ENCODE measurements at places on chromosomes 7 and 10. TPM values are rescaled to one million over a fixed set of nuclear protein-coding genes. Genes with fewer than 3 reads are reported as not detected.
A peak's percentile ranks its signal among the peaks of the same experiment; 100 is the strongest.

GRCh38 chr10:45136256-45136655 lies 135.5 kb downstream of the ZNF22 start:
- no peak for DNase-seq

- DNase-seq, result no peak
Observed at GRCh38 chr7:155459700-155460461, 2.0 kb downstream of the EN2 start.

DNA sequence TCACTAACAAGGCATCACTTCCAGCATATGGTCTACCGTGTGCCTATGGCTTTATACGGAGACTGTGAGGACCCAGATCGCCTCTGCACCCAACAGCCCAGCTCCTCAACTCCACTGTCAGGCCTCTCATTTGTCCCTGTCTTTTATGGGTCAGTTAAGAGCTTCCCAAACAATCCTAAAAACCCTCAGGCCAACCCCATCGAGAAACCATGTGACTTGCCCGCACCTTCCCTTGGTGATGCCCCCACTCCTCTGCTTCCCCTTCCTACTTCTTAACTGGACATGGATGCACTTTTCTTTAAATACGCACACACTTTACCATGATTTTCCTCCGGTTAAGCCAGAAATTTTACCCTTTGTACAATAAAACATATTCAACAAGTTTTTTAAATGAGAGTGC lies 46.8 kb downstream of the BAIAP2L1 start:
- no peak for DNase-seq

DNA sequence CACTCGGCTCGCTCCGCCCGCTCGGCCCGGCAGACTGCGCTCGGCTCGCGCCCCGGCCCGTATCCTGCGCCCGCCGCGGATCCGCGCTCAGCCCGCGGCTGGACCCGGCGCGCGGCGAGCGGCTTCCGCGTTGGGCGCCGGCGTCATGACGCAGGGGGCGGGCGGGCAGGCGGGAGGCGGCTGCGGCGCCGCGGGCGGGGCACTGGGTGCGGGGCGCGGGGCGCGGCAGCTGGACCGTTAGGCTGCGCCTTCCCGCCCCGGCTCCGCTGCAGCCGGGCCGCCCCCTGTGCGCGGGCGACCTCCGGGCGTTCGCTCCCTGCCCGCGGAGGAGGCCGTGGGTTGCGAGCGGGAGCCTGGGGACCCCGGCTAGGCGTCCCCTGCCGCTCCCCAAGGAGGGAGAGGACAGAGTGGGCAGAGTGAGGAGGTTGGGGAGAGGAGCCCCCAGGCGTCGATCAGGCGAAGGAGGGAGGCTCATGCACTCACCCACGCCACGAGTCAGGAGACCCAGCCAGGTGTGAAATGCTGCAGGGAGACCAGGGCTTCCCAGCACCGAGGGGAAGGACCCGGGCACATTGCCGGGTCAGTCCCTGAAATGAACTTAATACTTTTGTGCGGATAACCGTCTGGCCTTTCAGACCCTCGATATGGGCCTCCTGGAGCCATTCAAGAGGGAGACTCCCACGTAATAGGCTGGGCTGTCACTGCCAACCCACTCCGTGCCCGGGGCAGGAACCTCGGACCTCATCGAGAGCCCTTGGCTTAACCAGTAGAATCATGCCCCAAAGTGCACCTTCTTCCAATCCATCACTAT lies at the start of gene PIP4K2A:
TSS of gene PIP4K2A (minus strand) at position 100 of the 811 bp plus-strand sequence. CDS start 252 bp downstream, outside the sequence.
- DNase-seq, result peak; percentile 82

GRCh38 chr10:88089498-88089897 lies 226.1 kb downstream of the PTEN start:
- no peak for DNase-seq

GRCh38 chr7:97818066-97818663 lies 54.0 kb downstream of the ASNS start:
- no peak for DNase-seq

DNA sequence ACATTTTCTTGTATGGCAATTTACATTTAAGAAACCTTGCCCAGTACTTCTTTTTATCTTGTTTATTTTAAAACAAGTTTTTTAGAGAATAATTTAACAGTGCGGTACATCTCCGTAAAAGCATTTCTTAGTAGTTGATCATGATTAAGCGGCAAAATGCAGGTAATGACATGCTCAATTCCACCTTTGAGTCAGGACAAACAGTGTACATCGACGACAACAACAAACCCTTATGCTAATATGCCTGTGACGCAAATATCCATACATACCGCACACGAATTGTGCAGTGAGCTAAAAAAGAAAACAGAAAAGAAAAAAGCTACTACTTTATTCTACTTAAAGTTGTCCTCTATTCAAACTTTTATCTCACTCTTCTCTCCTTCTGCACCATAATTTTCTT lies 1.9 kb downstream of the MAGI2 start:
- no peak for DNase-seq

DNA sequence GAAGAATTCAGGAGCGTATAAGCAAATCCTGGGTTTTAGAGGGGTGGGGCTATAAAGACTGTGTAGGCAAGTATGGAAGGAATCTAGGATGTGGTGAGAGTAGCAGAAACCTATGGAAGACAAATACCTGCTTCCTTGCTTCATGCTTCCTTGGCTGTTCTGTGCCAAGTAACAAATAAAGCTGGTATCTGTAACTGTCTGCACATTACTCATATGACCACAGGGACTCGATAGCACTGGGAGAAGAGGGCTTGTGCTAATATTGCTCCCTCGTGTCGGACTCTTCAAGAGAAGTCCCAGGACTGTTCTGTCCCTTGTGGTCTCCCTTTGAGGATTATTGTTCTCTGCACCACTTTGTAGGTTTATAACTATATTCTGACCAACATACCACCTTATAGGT lies 11.5 kb upstream of the GIMAP7 start:
- DNase-seq, result no peak

DNA sequence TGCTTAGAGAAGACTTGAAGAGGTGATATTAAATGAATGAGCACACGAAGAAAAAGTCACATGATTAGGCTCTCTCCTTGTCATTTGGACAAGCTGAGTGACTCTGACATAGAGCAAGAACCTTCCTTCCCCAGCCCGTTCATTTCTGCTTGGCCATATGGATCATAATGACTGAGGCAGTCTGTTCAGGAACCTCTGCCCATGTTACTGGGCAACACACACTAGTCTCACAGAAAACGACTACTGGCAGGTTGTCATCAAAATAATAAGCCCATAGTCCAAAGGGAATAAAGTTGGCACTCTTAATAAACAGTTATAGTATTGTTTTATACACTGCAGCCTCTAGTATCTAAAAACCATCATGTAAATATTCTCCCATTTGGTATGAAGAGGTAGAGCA lies 635.0 kb downstream of the REEP3 start:
- no peak for DNase-seq

GRCh38 chr10:75623310-75624093 lies 192.1 kb downstream of the LRMDA start:
- DNase-seq, result no peak

DNA sequence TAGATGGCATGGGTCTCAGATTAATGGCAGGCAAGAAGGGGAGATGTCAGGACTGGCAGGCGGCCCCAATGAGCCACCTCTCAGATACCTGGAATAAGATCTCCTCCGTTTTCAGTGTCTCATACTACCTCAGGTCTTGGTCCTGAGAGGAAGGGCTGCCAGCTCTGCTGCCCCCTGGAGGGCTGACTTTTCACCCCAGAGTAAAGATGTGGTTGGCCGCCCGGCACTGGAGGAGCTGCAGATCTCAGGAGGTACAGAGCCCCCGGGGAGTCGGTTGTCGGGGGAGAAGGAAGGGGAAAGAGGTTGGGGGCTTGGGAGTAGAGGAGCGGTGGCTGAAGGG lies 642 bp upstream of the COL13A1 start:
- DNase-seq, result peak; percentile 84

GRCh38 chr10:129972966-129973673 lies 9.0 kb upstream of the EBF3 start:
- DNase-seq, result no peak

DNA sequence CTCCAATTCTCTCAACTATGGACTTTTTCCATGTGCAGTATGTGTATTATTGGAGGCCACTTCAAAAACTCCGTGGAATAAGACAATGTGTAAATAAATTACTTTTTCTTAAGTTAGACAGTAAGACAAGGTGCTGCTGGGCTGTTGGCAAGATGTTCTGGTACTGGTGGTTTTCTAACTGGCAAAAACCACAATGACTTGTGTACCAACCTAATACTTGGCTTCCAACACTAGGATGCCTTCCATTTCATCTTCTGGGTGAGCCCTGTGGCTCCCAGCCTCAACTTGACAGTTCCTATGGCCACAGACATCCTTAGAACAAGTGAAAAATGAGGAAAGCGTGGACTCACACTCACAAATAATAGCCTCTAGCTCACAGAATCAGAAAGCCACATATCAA lies 77.0 kb downstream of the OSBPL3 start:
- no peak for DNase-seq

DNA sequence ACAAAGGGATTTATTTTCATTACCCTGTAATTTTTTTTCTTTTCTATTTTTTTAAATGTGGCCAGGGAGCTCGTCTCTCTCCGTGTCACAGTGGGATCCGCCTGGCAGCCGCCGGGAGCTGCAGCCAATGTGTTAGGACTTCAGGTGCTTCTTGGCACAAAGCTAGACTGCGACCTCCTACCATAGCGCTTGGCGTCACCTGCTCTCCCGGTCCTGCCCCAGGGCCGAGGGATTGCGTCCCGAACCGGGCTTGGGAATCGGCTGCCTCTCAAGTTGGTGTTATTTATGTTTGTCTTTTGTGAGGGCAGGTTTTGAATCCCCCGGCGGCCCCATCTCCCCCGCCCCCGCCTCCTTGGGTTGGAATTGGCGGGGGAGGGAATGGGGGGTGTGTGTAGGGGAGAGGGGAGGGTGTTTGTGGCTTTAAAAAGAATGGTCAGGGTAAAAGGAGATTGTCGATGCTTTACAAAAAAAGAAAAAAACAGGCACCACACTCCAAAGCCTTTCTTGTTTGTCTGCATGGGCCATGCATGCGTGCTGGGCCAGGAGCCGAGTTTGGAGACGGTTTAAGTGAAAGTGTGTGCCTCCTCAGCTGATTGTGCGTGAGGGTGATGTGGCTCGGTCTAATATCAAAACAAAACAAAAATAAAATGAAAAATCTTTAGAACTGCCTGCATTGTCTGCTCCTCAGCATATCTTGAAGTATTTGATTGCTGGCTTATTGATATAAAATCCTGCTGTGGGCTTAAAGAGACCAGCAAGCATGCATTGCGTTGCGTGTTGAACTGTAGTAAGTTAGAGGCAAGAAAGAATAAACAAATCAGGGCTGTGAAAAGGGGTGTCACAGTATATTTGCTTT lies 1.2 kb downstream of the PPP1R9A start:
- peak; percentile 29 for DNase-seq

GRCh38 chr10:76080991-76081390 lies 649.6 kb downstream of the LRMDA start:
- DNase-seq, result no peak

- no peak for DNase-seq
Observed at GRCh38 chr10:13053794-13054462, 46.0 kb upstream of the OPTN start.

DNA sequence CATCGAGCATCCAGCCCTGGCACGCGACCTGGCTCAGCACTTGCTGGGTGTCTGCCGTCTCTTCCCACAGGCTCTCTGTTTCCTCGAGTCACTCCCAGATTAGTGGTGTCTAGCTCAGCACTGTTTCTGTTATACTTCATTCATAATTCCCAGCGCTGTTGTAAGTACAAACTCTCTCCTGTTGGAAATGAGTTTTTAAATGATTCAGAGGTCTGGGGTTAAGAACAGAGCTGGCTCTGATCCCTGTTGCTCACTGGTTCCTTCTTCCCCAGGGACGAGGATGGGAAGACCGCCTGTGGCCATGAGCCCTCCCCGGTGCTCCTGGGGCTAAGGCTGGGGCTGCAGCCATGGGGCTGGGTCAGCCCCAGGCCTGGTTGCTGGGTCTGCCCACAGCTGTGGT lies 17.3 kb upstream of the C10orf95 start:
- no peak for DNase-seq

GRCh38 chr10:43045631-43046287 lies 31.1 kb upstream of the RET start:
- no peak for DNase-seq

DNA sequence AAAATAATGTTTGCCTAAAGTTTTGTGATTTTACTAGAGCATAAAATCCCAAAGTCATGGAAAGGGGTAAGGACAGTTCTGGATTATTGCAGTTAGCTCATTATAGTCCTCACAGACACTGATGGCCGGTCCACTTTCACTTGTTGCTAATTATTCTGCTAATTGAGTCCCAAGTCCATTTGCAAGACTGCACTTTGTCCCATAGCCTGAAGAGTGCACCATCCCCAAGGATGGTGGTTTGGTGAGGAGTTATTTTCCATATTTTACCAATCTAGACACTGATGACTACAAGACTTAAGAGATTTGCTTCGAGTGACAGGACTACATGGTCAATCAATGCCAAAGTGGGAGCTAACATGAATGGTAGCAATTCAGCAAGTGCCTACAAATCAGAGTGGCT lies 181.8 kb upstream of the CACNA2D1 start:
- DNase-seq, result no peak

DNA sequence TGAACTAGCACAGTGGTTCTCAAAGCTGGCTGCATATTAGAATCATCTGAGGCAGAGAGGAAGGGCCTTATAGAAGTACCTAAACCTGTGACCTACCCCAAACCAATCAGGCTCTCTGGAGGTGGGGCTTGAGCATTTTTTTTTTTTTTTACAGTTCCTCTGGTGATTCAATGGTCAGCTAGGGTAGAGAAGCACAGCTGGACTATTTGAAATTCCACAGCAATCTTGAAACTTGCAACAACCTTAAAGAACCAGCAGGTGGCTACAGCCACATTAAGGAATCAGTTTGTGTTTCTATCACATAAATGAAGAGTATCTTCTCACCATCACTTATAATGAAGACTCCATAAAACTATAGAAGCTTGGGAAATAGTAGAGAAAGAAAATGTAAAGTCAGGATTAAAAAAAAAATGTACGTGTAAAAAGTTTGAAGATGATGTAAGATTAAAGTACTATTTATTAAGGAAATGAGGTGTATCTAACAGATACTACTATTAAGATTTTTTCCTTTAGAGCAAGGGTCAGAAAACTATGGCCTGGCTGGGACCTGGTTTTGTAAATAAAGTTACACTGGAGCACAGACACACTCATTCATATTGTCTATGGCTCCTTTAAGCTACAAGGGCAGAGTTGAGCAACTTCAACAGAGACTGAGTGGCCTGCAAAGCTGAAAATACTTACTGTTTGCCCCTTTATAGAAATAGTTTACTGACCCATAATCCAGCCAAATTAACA lies 3.8 kb downstream of the RTKN2 start:
- DNase-seq, result peak; percentile 82

The KCNH2 gene
- under 0.01 TPM for total RNA-seq

The AEBP1 gene
- 12.9 TPM for total RNA-seq

The MMP21 gene
- 0.34 TPM for total RNA-seq

The FAM25C gene
- total RNA-seq, result not detected

The TLX1 gene
- total RNA-seq, result not detected

The FKBP6 gene
- total RNA-seq, result not detected

The ZSCAN21 gene
- 11.2 TPM for total RNA-seq

The LRRC18 gene
- not detected for total RNA-seq

The NRF1 gene
- total RNA-seq, result 18.9 TPM

The SFTPA2 gene
- not detected for total RNA-seq

The TAS2R41 gene
- not detected for total RNA-seq

The ENKUR gene
- total RNA-seq, result 0.17 TPM
